ENCODE measurements at places on chromosomes 5 and 9.

DNA sequence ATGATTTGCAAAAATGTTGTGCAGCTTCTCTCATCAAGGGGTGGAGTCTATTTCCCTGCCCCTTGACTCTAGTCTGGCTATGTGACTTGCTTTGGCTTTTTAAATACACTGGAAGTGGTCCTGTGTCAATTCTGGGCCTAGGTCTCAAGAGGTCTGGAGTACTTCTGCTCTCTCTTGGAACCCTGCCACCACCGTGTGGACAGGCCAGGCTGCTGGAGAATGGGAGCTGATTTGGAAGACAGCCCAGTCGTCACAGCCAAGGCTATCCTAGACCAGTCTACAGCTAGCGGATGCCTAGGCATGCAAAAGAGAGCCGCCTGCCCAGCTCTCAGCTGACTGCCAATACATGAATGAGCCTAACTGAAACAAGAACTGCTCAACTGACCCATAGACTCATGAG lies 56.7 kb upstream of the CLINT1 start:
- no peak for DNase-seq

DNA sequence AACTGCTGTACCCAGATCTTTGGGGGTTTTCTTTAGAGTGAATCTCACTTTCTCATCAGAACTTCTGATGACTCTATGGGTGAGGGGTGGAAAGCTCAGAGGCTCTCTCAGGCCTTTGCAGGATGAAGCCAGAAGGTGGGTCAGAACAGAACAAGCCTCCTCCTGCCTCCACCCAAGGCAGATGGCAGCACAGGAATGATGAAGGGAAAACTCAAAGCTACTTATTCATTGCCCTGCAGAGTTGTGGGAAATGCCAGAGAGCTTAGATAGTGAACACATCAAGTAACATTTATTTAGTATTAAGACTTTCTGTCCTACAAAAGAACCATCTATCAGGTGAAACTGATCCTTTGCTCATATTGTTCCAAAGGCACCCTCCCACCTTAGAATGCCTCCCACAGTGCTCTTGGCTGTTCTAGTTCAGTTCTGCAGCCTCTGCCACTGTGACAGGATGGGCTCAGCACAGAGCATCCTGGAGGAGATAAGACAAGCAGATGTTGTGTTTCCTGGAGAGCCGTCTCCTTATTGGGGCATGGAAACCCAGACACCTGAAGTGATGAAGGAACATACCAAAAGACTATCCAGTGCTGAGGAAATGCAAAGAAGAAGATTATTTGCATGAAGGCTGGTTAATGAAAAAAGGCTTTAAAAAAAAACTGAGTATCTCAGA lies 146.6 kb downstream of the ADAMTS12 start:
- DNase-seq = no peak

GRCh38 chr5:54049144-54049543 lies 261.2 kb downstream of the ARL15 start:
- DNase-seq = no peak

DNA sequence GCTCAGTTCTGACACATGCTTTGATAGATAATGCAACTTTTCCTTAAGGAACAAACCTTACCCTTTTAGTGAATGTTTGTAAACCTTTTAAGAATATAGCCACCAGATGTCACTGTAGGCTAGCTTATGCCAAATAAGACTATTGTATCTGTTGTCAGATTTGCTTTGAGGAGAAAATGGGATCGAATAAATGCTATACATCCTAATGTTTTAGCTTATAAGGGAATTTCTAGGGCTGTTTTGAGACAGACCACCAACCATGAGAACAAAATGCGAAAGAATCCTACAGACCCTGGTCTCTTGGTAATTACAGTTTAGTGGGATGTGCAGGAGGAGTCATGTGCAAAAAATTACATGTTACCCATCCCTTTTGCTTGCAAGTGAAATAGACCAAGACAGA lies 127.6 kb upstream of the NMUR2 start:
- DNase-seq = no peak

DNA sequence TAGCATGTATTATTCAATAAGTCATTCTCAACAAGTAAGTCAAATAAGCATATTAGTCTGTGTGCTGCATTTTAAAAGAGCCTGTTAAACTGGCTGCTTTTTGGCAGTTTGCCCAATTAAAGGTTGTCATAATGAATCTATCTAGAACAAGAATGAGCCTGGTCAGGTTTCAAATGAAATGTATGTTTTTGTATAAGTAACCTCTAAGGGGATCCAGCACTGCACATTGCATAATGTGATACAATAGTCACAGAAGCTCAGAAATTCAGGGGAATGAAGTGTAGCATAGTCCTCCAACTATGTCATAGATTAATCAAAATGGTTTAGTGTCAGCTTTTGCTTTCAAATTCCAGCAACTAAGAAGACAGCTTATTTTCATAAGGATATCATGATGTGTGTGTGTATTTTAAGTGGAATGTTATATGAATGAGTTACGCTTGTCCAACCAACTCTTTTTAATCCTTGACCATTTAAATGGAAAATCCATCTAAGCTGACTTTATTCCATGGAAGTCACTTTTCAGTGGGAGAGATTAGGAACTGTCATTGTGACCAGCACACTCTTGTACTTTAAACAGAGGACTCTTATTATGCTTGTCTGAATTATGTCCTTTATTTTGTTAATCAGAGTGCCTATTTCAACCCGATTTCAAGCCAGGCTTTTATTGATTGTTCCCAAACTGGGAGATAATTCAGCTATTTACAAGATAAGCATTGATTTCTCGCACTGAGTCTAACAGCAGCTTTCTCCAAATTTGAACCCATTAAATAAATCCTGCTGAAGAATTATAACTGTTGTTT lies 283.9 kb upstream of the ADAMTSL1 start:
- DNase-seq = no peak

- DNase-seq = no peak
Measured at GRCh38 chr5:176916337-176916736, 17.2 kb upstream of the HK3 start.

DNA sequence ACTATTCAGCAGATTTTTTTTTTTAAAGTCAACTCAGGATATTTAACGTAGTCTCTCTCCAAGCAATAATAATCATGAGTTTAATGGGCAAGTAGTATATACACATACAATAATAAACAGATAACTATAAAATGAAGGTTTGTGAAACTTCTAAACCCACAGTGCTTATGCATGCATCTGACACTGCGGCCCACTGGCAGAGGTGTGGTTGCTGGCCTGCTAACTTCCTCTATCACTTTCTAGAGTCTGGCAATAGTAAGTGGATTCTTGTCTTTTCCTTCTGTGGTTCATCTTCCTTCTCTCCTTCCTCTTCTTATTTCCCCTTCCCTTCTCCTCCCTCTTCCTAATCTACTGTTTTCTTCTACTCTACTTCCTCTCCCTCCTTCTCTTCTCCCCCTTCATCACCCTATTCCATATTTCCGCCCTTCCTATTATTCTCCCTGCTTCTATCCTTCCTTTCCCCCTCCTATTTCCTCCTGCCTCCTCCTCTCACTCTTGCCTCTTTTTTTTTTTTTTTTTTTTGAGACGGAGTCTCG lies 18.6 kb upstream of the AGXT2 start:
- DNase-seq = no peak

DNA sequence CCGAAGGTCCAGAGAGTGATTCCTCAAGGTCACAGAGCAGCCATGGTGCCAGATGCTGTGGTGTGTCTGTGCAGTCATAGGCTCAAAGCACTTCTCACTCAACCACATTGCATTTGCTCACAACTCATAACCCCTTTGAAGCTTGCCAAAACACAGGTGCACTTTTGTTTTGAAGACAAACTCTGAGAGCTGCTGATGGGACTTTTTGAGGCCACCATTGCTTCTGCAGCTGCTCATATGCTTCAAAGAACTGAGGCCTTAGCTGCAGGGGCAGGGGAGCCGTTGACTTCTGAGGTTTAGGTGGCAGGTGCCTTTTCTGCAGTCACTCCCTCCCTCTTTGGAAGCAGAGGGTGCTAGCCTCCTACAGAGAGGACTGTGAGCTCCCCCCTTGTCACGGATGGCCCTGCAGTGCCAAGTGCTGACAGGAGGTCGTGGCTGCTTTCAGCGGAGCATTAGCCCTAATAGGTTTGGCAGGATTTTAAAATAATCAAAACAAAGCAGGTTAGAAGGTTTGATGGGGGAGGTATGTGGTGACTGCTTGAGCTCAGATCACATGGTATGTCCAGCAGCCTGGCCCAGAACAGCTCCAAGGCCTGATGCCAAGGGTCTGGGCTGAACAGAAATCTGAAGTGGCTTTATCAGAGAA lies 232.1 kb downstream of the MAN2A1 start:
- DNase-seq = peak; percentile 16

- DNase-seq = no peak
Measured at GRCh38 chr9:18109675-18110074, 364.3 kb upstream of the ADAMTSL1 start.

- no peak for DNase-seq
Measured at GRCh38 chr5:87741881-87742280, 329.2 kb upstream of the CCNH start.

DNA sequence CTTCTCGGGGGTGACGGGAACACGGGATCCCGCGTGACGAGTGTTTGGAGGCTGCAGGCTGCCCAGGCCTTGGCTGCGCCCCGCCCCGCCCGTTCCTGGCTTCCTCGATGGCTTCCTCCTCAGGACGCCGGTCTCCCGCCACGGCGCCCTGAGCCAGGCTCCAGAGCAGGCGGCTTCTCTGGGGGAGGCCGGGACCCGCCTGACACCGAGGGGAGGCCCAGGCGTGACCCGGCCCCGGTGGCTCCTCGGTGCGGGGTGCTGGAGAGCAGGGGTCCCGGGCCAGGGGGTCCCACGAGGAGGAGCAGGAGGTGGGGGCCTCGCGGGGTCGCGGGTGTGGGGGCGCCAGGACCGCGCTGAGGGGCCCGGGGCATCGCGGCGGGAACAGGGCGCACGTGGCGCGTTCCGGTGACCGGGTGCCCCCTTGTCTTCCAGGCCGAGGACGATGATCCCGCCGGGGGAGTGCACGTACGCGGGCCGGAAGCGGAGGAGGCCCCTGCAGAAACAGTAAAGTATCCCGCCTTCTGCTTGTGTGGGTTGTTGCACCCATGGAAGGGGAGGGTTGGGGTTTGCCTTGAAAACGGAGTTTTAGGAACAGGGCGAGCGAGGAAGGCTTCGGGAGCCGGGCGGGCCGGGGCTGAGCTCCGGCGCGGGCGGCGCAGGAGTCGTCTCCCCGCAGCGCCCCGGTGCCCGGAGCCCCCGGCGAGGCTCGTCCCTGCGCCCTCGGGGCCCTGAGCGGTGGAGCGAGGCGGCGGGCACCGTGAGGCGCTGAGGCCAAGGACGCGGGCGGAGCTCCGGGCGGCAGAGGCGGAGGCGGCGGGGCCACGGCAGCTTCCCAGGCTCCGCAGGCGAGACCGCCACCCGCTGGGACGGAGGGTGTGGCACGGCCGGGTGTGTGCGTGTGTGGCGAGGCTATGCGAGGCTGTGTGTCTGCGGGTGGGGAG lies 22.2 kb downstream of the AHRR start:
- no peak for DNase-seq

GRCh38 chr5:39670391-39670790 lies 245.6 kb upstream of the DAB2 start:
- no peak for DNase-seq

GRCh38 chr9:96044401-96044800 lies 168.9 kb downstream of the ERCC6L2 start:
- no peak for DNase-seq

GRCh38 chr5:126965061-126965475 lies 65.3 kb downstream of the MARCHF3 start:
- no peak for DNase-seq

GRCh38 chr5:90096415-90097081 lies 313.0 kb downstream of the CETN3 start:
- no peak for DNase-seq

- DNase-seq = no peak
Measured at GRCh38 chr5:64637144-64637543, 53.2 kb upstream of the SHISAL2B start.

GRCh38 chr5:172450861-172451695 lies 3.2 kb downstream of the SH3PXD2B start:
- DNase-seq = peak; percentile 39

DNA sequence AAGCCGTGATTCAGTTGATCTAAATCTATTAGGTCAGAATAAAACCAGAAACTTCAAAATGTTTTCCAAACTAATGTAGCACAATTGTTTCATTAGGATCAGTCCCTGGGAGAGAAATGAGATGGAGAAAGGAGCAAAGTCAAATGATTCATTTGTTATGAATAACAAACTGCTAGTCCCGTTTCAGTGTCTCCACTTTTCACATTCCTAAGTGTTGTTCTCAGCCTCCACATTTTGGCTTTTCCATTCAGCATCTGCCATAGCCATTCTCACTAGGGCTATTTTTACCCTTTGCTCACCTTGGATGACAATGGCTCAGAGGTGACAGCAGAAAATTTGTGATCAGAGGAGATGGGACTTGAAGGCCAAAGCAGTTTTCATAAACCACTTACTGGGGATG lies 314.1 kb upstream of the KIF2A start:
- no peak for DNase-seq

DNA sequence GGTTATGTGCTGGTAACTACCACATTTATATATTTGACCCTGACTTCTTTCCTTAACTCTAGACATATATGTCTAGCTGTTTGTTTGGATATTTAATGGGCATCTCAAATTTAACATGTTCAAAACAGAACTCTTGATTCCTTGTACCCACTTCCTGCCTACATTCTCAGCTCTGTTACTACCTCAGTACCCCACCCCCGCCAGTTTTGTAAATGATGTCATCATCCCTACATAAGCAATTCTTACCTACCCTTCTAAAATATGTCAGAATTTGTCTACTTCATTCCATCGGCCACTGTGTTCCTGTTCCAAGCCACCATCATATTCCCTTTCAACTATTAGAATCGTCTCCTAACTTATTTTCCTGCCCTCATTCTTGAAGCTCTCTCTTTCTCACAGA lies 4.8 kb downstream of the RAD50 start:
- no peak for DNase-seq

DNA sequence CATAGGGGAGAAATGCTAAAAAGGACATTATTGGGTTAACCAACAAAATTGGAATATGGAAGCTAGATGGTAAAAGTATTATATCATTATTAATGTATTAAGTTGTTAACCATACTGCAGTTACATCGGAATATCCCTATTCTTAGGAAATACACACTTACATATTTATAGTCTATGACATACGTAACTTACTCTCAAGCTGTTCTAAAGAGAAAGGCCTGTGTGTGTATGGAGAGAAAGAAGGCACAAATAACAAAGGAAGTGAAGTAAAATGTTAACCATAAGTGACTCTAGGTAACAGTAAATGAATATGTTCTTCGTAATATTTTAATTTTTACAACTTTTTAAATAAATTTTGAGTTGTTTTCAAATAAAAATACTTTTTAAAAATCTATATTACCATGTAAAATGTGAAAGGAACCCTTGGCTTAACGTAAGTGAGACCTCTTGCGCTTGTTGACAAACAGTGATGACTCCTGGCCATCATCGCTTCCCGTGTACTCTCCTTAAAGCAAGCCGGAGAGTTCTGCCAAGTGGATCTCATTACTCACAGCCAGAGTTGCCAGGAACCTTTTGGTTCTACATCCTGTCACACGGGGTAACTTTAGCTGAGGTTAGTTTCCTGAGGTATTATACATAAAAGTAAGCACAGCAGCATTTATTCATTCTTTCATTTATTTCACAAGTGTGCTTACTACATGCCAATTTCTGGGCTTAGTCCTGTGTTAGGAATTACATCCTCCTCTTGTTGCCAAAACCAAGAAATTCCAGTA lies 165.4 kb downstream of the EPB41L4A start:
- no peak for DNase-seq
